ENCODE measurements at places on chromosomes 7 and 10.

- DNase-seq = peak; percentile 70
These were observed 81.6 kb downstream of the PRKAG2 start for GRCh38 chr7:151795168-151795811.

GRCh38 chr10:110254467-110254866 is 47.1 kb downstream of the MXI1 start:
- no peak for DNase-seq

- DNase-seq = no peak
These were observed 240.8 kb upstream of the SLC26A5 start for GRCh38 chr7:103686763-103687162.

DNA sequence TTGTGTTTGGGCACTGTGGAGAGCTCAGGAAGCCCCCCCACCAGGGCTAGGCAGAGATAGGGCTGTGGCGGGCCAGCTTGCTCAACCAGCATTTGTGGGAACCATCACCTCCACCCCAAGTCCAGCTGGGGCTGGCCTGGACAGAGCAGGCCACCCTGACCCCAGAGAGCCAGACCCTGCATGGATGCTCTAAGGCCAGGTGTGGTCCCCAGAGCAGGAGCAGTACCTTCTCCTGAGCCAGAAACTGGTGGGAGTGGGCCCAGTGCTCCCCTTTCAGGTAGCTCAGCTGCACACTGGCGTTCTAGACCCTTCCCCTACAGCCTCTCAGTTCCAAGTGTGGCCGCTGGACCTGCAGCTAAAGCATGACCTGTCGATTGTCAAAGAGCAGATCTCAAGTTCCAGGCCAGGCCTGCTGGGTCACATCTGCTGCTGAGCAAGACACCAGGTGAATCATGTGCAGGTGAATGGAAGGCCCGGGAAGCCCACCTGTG is 57.2 kb downstream of the RASGEF1A start:
- DNase-seq = peak; percentile 26

GRCh38 chr7:141739250-141739649 is 1.1 kb downstream of the SSBP1 start:
- no peak for DNase-seq

DNA sequence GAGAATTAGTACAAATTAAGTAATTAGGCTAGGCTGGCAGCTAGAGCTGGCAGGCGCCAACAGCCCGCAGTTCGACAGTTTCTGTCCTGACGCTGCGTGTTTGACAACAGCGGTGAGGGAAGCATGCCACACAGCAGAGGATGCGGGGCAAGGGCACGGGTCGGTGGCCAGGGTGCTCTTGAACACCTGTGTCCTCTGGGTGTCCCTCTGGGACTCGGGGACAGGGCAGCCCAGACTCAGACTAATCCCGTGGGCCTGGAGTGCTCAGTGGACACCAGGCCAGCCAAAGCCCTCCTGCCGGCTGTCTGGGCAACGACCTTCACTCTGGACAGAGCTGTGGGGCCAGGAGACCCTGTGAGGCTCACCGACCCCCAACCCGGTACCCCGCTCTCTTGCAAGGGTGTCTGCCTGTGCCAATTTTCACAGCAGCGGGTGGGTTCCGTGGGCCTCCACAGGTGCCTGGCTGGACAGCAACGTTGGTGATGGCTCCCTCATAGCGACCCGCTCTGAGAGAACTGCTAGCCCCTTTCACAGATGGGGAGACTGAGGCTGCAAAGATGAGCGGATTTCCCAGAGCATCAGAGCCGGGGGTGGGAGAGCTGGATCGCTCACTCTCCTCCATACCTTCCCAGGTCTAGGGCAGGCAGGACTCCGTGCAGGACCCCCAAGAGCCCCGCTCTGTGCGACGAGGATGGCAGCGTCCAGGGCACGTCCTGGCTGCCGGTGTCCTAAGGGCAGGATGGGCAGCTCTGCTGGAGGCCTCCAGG is 48.5 kb downstream of the FOXL3 start:
- peak; percentile 33 for DNase-seq

DNA sequence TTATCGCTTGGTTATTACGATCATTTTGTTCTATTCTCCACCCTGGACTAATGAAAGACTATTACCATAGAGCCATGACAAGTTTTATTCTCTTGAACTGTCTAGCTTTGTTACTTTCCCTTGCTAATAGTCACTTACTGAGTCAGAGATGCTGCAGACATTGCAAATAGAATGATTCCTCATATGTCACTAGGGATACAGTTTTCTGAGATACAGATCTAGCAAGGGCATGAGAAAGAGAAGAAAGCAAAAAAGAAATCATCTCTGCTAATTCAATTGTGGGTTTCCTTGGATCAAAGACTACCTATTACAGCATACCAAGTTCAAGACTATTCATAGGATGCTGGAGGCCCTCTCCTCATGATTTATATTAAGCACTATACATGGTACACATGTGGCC is 204.3 kb downstream of the MBL2 start:
- no peak for DNase-seq

GRCh38 chr7:2151801-2152612 is 80.7 kb downstream of the MAD1L1 start:
- DNase-seq = no peak

GRCh38 chr7:42934291-42934690 is 2.1 kb downstream of the MRPL32 start:
- DNase-seq = no peak

- DNase-seq = no peak
These were observed 62.4 kb upstream of the WAPL start for GRCh38 chr10:86583983-86584382.
